Amniotic stem cell (primary cell): ENCODE measurements at places on chromosomes 7 and 10.

- DNase-seq = no peak
Measured at GRCh38 chr10:63711361-63711760, 190.2 kb downstream of the REEP3 start.

DNA sequence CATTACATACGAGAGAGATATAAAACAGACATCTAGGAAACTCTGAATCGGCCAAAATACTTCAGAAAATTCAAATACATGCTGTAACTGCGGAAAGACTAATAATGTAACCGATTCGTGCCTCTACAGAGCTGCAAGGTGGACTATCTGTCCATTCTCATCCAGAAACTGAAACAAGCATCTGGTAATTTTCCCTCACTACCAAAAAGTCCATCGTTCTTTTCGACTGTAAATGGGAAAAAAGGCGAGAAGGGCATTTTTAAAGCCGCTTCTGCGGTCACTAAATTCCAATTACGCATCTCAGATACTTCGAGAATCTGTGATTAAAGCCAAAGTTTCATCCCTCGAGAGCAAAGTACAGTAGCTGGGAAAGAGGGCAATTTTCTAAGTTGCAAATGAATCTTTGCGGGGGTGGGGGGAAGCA is 1.3 kb downstream of the OGA start:
- DNase-seq = no peak

- no peak for DNase-seq
Measured at GRCh38 chr7:131674131-131674530, 117.7 kb upstream of the PODXL start.

- DNase-seq = no peak
Measured at GRCh38 chr10:127990846-127991542, 84.1 kb downstream of the PTPRE start.

DNA sequence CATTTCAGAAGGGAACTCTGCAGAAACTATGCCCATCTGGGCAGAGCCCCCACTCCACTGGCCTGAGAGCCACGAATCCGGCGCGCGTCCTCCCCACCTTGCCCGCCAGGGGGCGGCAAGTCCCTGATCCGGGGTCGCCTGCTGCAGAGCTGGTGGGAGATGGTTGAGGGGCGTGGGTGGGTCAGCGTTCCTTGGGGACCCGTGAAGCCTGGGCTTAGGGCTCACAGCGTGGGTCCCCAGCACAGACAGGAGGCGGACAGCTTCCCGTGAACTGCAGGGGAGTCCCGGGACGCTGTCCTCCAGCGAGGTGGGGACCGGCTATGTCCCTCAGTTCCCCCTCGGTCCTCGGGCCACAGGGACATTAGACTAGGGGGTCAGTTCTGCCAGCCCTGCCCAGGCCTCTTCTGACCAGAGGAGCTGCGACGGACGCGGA is 585 bp upstream of the POP7 start:
- DNase-seq = peak; percentile 39

DNA sequence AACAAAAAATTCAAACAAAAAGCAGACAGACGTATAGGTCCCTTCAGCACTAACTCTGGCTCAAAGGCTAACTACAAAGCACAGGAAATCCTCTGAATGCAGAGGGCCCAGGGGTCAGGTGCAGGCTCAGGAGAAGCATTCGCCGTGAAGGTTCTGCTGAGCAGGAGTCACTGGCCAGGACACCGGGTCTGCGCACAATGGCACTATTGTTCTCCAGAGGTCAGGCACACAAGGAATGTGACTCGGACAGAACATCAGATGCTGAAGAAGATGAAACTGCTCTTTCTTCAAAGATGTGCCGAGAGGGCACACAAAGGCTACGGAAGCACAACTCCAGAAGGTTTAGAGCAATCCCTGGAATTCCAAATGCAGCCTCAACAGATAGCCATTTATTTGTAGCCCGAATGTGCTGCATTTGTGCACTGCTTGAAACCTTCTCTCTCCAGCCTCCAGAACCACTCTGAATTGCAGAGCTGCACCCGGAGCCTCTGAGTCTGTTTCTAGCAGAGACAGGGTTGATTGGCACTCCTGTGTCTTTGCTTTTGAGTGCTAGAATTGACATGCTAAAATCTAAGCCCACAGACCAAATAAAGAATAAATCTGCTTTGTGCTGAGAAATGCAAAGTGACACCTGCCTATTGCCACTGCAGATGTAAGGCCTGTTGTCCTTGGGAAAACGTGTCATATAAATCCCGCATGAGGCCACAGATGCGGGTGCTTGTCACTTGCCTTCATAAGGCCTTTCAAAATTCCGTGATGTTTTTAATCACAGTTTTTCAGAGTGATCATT is 85.4 kb upstream of the AFAP1L2 start:
- DNase-seq = no peak

DNA sequence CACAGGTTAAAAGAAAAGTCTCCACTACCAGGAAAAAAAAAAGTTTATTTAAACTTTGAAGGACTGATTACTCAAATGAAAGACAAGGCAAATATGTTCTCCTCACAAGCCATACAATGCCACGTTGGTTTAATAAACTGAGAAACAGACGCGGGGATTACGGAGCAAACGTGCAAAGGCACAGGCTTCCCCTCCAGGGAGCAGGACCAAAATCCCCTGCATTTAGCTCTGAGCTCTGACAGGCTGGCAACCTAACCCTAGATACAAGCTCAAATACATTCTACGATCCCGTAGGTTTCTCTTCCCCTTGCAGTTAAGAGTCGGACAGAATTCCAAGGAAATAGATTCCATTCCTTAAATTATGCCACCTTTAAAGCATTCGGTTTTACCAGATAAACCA is 7.7 kb upstream of the GRB10 start:
- DNase-seq = no peak

DNA sequence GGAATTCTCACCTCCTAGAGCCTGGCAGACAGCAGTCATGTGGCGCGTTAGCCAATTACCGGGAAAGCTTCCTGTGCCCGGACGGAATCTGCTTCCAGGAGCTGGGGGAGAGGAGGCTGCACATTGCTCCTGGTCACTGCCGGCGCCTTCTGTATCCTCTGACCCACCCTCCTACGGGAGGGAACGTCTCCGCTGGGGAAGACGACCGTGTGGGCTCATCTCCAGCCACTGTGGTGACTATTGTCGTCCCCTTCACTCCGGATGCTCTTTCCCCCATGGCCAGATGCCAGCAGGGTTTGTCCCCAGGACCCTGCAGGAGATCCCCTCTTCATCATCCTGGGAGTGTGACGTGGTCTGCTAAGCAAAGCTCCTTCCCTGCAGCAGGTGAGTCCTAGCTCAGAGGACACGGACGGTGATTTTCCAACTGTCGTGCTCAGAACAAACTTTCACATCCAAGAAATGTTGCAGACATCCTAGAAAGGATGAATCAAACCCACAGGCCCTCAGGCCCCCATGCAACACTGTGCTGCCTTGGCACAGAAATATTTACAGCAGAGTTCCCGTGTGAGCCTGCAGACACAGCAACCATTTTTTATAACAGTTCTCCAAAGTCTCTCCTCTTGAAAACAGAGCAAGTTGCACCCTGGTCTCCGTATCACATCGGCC is 29.6 kb upstream of the FAM20C start:
- no peak for DNase-seq

- no peak for DNase-seq
Measured at GRCh38 chr10:70418713-70419112, 14.8 kb downstream of the EIF4EBP2 start.

DNA sequence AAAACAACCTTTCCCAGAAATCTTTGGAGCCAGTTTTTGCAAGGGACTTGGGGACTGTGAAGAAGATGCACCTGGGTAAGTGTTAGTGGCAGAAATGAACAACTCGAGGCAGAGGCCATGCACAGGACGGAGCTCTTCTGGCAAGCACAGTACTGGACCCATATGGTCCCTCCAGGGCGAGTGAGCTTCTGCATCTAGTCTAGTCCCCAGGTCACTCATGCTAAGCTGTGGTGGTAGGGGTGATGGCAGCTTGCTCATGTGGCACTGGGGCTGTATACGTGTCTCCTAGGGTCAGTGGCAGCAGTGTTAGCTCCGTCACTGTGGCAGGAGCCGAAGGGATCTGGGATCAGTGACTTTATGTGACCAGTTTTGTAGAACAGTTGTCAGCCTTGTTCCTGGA is 9.3 kb upstream of the LRRC61 start:
- no peak for DNase-seq

- no peak for DNase-seq
Measured at GRCh38 chr10:62559481-62560200, 185.5 kb downstream of the ZNF365 start.

DNA sequence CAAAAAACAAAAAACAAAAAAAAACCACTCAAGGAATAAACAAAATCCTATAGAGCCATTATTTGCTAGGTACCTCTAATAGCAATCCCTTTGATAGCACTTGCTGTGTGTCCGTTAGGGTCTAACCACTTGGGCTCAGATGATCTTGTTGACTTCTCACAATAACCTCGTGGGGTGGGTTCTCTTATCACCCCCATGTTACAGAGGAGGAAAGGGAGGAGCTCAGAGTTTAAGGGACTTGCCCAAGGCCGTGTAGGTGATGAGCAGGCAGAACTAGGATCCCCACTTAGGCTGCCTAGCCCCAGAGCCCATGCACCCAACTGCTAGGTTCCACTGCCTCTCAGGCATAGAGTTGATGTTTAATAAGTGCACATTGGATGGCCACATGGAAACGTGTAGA is 131.1 kb downstream of the CAMK1D start:
- no peak for DNase-seq

- no peak for DNase-seq
Measured at GRCh38 chr7:150787321-150788281, 12.6 kb downstream of the TMEM176B start.

DNA sequence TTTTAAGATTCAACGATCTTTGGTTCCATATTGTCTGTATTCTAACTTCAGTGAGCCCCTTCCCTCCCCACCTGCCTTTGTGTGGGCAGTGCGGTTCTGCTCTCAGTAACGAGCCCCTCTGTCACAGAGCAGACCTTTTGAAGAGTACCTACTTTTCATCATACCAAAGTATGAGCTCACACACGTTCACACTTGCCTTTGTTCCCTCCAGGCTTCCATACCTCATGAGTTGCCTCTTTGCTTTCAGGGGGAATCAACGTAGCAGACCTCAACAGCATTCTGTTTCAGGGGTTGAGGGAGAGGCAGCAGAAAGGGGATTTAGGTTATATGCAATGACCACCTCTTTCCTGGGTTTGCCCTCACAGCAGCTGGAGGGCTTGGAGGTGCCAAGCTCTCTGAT is 211.4 kb upstream of the MDFIC start:
- DNase-seq = no peak

- DNase-seq = peak; percentile 96
Measured at GRCh38 chr7:13920053-13920697, 69.3 kb downstream of the ETV1 start.

DNA sequence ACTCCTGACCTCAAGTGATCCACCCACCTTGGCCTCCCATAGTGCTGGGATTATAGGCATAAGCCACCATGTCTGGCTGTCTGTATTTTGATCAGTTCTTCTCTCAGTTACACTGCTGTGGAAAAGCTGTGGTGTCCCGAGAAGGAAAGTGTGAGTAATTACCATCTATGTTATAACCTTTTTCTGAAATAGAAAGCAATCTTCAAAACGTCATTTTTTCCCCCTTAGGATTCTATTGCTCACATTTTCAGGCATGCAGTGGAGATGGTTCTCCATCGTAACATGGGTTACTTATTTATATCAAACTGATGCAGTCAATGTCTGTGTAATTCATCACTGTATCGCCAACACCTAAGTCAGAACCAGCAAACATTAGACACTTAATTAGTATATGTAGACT is 103.5 kb upstream of the FAM3C start:
- DNase-seq = no peak

DNA sequence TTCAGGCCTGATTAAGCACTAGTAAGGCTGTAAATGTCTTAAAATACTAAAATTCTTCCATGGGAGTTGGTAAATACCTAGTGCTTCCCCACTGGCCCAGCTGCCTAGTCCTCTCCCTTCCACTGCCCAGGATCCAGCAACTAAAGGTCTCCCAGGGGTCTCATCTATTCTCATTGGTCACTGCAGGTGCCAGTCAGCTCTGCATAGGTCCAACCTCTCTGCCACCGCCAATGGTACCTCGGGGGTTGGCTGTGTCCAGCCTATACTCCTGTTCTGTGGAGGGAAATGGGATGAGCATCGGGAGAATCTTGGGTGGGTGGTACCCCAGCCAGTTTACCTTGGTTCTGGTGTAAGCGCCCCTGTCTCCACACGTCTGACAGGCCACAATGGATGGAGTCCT is 6.1 kb upstream of the CREB5 start:
- no peak for DNase-seq

DNA sequence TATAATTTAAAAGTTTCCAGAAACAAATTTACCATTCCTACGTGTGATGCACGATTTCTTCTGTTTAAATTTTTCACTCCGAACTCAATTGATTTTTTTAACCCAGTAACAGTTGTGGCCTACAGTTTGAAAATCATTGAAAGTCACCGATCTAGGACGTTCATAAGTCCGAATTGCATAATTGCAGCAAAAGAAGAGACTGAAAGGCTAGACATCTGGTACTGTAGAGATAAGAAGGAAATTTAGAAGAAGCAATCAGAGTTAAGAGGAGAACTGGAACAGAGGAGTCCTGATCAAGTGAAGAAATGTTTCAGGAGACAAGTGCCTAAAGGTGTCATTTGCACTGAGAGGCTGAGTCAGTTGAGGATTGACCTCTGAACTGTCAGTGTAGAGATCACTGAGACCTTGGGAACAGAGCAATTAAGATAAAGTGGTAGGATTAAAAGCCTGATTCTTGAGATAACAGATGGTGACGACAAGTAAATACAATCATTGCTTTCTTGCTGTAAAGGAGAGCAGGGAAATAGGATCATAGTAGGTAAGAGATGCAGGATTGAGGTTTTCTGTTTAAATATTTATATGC is 73.5 kb downstream of the ZFAND4 start:
- no peak for DNase-seq

DNA sequence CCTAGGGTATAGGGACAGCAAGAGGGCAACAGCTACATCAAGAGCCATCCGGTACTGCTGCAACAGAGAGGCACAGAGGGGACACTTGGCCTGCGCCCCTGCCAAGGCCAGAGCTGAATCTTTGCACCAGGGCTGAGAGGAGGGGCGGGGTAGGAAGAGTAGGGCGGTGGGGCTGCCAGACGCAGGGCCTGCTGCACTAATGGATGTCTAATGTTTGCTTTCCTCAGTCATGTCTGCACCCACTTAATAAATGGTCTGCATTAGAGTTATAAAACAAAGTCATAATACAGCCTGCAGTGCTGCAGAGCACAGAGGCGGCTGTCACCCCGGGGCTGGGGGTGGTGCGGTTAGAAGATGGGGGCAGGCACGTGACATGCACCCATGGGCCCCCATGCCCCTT is 42.2 kb upstream of the SLC29A3 start:
- no peak for DNase-seq

- DNase-seq = no peak
Measured at GRCh38 chr7:84162125-84162524, 32.5 kb downstream of the SEMA3A start.
